Lower lobe of right lung (tissue), 2 donors: ENCODE measurements at places on chromosomes 7 and 10. TPM values are rescaled to one million over a fixed set of nuclear protein-coding genes. Genes with fewer than 3 reads are reported as not detected.

GRCh38 chr7:34043461-34044305, 138.3 kb downstream of the BMPER start:
- DNase-seq = no peak

DNA sequence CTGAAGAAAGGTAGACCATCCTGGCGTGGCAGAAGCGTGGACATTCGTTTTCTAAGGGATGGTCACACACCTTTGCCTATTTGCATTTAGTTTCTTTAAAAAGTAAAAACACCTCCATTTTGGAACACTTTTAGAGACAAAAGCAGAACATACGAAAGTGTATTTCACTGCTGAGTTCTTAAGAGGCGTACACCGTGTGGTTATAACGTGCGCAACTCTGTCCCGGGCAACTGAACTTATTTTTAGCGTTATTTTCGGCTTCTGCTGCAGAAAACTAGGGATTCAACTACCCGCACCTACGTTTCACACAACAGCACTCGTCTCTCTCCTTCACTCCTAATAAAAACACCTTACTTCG, 557 bp upstream of the LSM8 start:
- DNase-seq = no peak

Gene TWIST1
- not detected for total RNA-seq

DNA sequence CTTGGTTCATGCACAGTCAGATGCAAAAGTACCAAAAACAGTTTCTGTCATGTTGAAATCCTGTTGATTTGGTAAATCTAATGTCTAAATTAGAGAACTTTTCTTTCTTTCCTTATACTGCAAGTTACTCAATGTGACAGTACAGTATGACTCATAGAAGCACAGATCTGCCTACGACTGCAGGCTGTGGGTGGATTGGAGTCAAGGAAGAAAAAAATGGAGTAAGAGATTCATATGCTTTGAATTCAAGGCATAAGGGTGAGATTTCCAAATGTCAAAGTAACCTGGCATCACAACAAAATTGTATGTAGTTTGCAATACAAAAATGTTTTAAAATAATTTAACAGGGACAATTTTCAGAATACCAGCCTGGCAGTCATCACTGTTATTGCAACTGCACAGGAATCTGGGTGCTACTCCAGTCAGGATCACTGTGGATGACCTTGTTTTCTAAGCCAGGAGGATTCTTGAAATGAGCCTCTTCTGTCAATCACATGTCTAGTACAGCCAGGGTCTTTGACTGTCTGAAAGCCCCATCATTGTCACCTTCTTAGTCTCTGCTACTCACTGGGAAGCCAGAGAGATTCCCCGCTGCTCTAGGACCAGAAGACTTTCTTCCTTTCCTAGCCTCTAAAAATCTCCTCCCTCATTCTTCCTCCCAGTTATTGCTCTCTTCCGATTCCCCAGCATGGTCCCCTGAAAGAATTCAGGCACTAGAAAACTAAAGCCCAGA, 83.6 kb downstream of the CD36 start:
- peak; percentile 52 for DNase-seq

Gene OGDHL
- total RNA-seq = 0.30 TPM

DNA sequence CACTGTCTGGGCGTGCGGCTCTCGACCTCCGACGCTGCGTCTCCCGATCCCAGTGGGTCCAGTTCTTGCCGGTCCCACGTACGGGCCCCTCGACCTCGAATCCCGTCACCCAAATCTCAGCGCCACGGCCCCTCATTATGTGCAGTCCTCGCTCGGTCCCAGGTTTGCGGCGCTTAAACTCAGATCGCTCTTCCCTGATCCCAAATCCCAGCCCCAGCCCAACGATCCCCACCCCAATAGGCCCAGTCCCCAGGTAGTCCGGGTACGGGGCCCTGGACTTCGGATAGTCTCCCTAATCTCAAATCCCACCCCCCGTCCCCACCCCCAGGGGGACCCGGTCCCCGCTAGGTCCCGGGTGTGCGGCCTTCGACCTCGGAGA, 666 bp downstream of the HNRNPF start:
- no peak for DNase-seq

- no peak for DNase-seq
Observed at GRCh38 chr10:67386260-67386659, 309.7 kb downstream of the CTNNA3 start.
